ENCODE measurements at places on chromosomes 13 and 19.

GRCh38 chr13:92947770-92948434 is 278.7 kb upstream of the GPC6 start:
- DNase-seq, result no peak

GRCh38 chr19:45063851-45064801 is 12.2 kb downstream of the ZNF296 start:
- DNase-seq, result no peak

GRCh38 chr13:101755228-101755887 is 302.9 kb downstream of the ITGBL1 start:
- DNase-seq, result no peak

DNA sequence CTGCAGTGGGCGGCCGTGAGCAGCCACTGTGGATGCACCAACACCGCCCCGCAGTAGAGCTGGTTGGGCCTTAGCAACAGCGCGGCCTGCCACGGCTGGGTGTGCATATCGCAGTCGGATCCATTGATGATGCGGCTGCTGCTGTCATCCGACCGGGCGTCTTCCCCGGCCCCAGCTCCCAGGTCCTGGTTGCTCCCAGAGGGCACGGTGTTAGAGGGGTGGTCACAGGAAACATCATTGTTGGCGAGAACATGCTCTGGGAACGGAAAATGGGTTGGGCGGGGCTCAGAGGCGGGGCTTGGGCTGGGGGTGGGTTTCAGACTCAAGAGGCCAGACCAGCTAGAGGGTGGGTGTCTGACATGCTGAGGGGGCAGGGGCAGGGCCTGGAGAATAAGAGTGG is 3.0 kb downstream of the KLK5 start:
- DNase-seq, result no peak

Measured in endothelial cell (in vitro differentiated cells).